Effector CD8-positive, alpha-beta T cell (primary cell): ENCODE measurements at places on chromosomes 1 and 21.

DNA sequence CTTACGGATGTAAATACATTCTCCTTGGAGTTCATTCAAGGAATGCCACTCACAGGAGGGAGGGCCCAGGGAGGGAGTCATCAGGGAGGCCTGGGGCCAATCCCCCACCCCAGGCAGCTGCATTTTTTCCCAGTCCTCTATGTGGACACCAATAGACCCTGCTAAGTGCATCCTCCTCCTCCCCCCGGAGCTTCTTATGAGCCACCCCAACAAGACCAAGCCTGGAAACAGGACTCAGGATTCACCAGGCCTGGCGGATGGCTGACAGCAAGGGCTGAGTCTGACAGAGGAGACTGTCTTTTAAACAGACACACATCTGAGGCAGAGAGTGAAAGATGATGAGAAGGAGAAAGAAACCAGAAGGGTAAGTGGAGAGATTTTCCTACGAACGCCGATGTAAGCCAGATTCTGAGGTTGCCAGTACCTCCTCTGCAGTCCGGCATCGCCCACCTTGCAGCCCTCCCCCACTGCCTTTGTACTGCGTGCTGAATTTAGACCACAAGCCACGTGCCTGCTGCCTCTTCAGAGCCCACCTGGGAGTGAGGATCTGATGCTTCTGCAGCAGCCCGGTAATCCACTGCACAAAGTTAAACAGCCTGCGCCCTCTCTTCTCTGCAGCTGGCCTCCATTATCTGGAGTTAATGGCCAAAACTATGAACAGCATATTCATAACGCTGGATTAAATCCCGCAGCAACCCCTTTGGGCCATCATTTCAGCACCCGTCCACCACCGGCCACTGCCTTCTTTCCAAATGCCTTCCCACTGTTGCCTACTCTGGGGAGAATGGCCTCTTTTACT, 17.6 kb upstream of the SFPQ start:
- DNase-seq, result no peak

- DNase-seq, result no peak
Observed at GRCh38 chr1:94395748-94396309, 22.4 kb upstream of the ABCD3 start.

DNA sequence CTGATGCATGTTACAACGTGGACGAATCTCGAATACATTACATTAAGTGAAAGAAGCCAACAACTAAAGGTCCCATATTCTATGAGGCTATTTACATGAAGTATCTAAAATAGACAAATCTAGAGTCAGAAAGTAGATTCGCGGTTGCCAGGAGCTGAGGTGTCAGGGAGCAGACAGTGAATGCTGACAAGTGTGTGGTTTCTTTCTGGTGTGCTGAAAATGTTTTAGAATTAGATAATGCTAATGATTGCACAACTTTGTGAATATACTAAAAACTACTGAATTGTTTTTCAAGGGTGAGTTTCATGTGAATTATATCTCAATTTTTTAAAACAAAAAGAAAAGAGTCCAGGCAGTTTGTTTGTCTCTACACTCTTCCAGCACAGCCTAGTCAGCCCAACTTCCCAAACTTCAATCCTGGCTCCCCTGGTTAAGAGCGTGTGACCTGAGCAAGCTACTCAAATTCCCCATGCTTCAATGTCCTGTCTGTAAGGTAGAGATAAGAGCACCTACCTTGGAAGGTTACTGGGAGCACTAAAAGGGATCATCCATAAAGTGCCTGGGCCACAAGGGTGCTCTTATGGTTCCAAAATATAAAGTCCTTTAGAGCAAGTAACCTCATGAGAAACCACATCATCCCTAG, 20.9 kb downstream of the HLCS start:
- no peak for DNase-seq

DNA sequence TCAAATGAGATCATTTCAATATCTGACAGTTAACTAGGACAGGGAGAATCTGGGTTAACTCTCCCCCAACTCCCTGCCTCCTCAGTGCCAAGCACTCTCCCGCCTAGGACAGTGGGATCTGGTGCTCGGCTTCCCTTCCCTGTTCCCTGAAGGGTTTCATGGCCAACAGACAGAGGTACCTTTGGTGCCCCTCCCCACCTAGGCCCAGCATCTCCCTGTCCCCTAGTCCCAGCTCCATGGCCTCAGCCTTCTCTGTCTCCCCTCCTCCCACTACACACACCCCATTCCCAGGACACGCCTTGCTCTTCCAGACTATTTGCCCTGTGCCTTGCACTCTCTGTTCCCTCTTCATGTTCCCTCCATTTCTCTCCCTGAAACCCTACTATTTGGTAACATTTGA, 77.1 kb downstream of the CD247 start:
- DNase-seq, result no peak

- no peak for DNase-seq
Observed at GRCh38 chr1:30754684-30755171, 2.8 kb downstream of the LAPTM5 start.

DNA sequence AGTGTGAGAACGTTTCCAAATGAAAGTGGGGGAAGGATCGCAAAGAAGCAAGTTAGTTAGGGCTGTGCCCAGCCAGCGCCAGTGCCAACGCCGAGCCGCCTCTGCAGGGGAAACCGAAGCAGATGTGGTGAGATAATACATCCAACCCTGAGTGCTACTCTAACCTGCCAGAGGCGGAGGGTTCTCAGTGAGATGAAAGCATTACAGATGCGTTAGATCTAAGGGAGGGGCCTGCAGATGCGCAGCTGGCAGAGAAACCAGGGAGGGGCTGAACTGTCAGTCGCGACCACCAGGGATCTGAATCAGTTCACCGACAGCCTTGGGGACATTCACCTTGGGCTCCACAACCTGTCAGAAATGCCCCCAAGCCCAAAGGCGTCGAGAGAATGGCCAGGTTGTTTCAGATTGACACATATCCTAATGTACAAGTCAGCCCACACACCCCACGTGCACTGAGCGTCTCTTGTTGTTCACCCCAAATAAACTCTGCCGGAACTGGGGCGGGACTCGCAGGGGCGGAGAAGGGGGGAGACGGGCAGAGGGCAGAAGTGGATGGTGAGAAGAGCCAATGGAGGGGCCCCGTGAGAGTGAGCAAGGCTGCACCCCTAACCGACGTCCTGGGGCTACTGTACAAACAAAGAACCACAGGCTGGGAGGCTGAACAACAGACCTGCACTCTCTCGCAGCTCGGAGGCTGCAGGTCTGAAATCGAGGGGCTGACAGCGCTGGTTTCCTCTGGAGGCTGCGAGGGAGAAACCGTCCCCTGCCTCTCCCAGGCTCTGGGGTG, 8.7 kb upstream of the UMODL1 start:
- peak; percentile 81 for DNase-seq

DNA sequence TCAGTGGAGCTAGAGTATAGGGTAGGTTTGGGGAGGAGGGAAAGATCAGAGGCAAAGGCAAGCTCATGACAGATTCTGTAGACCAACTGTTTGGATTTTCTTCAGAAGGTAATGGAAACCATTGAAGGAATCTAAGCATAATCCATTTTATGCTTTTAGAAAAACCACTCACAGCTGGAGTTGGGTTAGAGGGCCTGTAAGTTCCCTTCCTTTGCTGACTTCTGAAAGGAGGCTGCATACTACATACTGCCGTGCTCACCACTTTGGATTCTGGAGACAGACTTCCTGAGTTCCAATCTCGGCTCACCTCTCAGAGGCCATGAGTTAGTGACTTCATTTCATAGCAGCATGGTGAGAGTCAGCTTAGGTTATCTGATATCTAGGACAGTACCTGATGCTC, 6.4 kb upstream of the SYT2 start:
- no peak for DNase-seq

GRCh38 chr1:45348020-45348419, 7.8 kb upstream of the MUTYH start:
- no peak for DNase-seq

GRCh38 chr1:42974767-42975437, 16.2 kb upstream of the SLC2A1 start:
- no peak for DNase-seq

DNA sequence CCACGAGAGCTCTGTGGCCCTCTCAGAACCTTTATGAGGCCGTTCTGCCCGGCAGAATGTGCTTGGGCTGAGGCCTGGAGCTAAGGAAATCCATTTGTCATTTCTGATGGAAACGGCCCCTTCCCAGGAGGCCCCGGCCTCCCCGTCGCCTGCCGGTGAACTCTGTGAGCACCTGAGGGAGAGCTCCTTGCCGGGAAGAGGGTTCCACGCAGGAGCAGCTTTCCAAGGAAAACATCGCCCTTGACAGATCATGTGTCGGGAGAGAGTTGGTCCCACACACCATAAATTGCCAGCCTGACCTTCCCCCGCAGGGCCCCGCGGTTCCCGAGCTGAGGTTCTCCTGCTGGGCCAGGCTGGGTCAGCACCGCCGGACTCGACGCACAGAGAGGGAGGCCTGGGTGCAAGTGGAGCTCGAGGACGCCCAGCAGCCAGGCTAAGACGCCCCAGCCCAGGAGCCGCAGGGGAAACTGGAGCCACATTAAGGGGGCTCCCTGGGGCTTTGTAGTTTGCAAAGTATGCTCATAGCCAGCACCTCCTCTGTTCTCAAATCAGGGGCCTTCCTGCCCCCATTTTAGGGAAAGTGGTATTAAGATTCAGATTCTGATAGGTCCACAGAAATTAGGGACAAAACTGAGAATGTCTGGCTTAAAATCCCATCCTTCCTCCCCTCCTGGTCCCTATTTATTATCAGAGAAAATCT, 239.5 kb downstream of the FOXD2 start:
- DNase-seq, result no peak

- no peak for DNase-seq
Observed at GRCh38 chr1:45846931-45847330, 43.5 kb downstream of the MAST2 start.

DNA sequence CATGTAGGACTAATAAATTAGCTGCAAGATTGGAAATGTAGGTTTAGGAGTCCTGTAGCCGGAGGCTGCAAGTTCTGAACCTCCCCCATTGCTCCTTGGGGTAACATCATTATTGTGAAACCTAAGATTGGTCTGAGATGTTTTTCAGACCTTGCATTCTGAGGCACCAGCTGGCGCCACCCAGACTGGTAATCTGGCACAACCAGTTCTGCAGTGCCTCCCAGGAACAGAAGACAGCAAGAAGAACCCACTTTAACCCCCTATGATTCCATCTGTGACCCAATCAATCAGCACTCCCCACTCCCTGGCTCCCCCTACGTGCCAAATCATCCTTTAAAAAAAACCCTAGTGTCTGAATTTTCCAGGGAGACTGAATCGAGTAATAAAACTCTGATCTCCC, 11.6 kb upstream of the DNAJC6 start:
- DNase-seq, result no peak

GRCh38 chr1:40783001-40783905, at the start of gene KCNQ4:
Gene KCNQ4, plus strand, starts transcription at chr1:40783787. Its CDS starts 307 bp downstream, at chr1:40784094.
- DNase-seq, result peak; percentile 4

DNA sequence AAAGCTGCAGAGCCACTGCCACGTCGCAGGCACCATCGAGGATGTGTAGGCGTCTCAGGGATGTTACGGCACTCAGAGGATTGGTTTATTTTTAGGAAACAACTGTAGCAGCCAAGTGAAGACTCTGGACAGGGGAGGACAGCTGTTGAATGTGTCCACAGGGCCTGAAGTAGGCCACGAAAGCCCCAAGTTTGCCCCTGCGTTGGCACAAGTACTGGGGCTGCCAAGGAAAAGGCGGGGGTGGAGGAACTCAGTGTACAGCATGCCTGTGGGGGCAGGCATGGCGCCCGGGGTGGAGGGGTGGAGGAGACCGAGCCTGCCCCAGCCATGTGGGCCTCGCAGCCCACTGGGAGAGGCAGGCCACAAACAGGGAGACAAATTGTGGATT, 89.7 kb downstream of the ADARB1 start:
- DNase-seq, result no peak

- DNase-seq, result no peak
Observed at GRCh38 chr1:70083519-70083918, 121.9 kb downstream of the LRRC40 start.

- no peak for DNase-seq
Observed at GRCh38 chr21:38494703-38495102, 3.6 kb downstream of the ERG start.

DNA sequence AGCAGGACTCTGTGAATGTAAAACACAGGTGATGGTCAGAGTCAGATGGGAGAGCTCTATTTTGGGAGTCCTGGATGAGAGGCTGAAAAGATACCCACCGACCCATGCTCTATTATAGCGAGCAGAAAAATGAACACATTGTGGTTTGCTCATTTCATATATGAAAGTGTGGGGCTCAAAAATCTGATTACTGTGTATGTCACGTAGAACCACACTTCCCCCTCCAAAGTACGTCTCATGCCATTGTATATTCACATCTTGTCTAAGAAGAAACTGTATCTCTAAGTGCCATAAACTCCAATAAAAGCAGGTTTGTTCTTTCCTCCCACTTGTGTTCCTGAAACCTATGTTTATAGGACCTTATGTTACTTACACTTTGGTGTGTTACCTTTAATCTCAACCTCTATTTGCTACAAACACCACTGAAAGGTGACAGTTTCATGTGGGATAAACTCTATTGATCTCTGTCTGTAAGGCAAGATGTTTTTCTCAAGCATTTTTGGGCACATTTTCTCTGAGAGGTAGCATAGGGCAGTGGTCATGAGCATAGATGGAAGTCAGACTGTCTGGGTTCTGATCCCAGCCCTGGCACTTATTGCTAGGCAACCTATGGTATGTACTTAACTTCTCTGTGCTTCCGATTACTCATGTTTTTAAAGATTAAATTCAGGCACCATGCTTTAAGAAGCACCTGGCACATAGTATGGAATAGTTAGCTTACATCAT, 214.4 kb downstream of the ST6GALNAC3 start:
- DNase-seq, result no peak

DNA sequence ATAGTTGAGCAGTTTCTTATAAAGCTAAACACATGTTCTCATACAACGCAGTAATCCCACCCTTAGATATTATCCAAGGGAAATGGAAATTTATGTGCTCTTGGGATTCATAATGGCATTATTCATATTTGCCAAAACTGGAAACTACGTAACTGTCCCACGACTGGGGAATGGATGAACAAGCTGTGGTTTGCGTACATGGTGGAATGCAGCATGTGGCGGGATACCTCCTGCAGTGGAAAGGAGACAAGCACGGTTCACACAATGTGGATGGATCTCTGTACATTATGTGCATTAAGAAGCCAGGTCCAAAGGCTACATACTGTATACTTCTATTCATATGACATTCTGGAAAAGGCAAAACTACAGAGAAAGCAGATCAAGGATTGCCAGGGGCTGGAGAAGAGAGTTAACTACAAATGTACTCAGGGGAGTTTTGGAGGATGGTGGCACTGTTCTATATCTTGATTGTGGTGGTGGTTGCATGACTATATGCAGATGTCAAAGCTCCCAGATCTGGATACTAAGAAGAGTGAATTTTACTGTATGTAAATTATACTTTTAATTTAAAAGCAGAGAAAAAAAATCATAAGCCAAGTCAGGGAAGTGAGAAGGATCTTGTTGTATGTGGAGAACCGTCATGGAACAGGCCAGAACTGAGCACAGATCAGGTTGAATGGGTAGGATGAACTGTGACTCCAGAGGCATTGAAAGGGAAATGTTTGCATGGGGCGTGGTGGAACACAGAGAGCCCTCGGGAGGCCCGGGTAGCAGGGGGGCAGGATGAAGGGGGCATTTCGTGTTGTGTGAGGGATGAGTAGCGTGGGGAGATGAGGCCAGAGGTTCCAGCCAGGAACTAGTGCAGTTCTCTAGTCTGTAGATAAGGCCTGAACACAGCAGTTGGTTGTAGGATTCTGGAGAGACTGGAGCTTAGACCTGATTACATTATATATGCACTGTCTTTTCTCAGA, 90.7 kb downstream of the GALNT2 start:
- DNase-seq, result no peak

GRCh38 chr1:161069241-161069640, 450 bp downstream of the ARHGAP30 start:
- no peak for DNase-seq
